ENCODE measurements at places on chromosomes 1 and 21.

GRCh38 chr1:22044690-22045420, 7.7 kb upstream of the CDC42 start:
- DNase-seq: no peak

DNA sequence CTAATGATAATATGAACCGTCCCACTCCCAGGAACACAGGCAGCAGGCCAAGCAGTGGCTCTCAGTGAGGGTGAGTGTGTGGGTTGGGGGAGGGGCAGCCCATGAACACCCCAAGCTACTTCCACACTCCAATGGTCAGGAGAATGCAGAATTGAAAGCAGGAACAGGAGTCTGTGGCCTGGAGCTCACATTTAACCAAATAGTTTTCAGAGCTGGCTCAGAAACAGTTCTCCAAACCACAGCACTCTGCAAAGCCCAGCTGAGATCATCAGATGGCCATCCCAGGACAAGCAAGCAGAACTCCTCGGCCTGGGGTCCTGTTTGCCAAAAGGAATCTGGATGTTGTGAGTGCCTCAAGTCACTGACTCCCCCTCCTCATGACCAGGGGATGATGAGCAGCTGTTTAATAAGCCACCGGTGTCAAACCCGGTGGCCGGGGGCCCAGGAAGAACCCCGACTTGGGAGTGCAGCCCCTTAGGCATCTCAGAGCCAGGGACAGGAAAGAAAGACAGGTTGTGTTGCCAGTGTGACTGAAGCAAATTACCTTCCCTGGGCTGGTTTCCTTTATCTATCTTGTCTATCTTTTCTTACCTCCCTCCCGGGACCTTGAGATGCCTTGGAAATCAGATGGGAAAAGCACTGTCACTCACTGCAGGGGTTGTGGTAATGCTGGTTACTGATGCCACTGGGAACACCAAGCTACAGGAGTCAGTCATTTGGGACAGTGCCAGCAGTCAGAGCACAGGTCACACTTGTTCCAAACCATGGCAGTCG, 20.4 kb downstream of the DEGS1 start:
- peak; percentile 53 for DNase-seq

GRCh38 chr1:219460896-219461815, 151.7 kb downstream of the ZC3H11B start:
- peak; percentile 49 for DNase-seq

- peak; percentile 45 for DNase-seq
These were observed 831 bp upstream of the FOXD2 start for GRCh38 chr1:47436979-47437446.
